ENCODE measurements at places on chromosomes 11 and 22.

DNA sequence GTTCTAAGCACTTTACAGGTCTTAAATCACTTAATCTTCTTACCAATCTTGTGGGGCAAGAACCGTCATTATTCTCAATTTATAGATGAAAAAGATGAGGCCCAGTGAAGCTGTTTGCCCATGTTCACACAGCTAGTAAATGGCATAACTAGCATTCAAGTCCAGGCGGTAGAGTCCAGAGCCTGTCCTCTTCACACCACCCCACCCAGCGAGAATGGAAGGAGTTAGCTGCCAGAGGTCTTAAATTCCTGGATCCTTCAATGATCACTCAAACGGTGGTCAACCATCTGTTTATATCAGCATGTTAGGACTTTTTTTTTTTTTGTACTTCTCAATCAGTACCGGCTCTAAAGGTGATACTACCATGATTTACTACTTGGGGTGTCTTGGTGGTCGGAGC lies 43.3 kb downstream of the PARVA start:
- no peak for DNase-seq

DNA sequence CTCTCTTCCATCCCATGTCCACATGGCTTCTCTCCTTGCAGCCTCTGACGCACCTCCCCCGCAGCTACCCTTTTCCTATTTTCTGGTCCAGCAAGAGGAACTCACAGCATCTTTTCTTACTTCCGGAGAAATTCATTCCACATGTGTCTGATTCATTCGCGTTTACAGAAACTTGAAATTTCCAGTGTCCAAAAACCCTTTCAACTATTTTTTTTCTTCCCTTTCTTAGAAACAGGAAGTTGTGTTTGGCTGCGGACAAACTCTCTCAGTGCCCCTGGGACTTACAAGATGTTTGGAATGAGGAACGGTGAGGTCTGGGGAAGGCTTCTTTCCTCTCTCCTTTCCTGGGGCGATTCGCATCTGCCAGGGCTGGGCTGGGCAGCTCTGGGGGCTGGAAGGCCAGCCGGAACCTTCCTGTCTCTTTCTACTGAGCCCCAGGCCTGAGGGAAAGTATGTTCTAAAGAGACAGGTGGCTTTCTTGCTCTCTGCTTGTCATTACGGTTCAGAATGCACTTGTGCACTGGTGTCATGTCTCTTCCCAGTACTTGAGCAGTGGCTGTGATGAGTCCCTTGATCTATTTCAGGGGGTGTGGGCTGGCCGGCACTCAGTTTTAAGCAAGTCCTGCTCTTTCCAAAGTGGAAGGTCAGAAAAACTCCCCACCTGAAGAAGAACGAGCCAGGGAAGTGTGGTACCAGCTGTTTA lies 27.5 kb downstream of the ADAMTS8 start:
- DNase-seq = no peak

DNA sequence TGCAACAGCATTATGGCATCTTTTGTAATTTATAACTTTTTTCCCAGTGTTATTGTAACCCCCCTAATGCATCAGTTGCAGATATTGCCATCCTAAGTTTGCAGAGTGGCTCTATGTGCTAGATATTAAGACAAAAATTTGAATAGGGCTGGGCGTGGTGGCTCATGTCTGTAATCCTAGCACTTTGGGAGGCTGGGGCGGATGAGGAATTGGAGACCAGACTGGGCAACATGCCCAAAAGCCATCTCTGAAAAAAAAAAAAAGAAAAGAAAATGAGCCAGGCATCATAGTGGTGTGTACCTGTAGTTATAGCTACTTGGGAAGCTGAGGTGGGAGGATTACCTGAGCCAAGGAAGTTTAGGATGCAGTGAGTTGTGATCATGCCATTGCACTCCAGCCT lies 50.1 kb upstream of the MUC15 start:
- DNase-seq = no peak

- DNase-seq = no peak
Observed at GRCh38 chr22:17430412-17430811, 61.2 kb downstream of the CECR2 start.

DNA sequence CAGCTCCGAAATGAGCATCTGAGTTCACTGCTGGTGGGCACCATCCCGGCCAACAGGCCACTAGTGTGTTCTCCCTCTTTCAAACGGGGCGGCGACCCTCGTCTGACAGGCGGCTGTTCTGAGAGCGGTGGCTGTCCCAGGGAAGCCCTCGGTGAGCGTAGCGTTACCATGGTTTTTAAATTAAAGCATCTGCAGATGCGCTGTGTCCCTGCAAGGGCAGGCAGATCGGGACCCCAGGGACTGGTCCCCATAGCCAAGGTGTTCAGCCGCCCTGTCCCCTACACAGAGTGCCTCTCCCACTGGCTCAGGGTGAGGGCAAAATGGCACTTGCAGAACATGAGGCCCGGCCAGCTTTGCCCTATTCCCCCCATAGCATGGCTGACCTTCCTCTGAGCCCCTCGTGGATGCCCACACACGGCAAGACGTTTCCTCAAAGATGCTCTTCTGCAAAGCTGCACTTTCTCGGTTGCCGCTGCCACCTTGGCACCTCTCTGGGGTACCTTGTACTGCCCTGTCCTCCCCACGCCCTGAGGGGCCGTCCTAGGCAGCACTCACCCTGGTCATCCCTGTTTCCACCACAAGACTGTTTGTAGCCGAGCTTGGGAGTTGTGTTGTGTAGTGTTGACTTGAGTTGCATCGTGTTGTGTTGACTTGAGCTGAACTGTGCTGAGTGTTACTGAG lies 51.9 kb upstream of the KCNQ1OT1 start:
- DNase-seq = no peak

- DNase-seq = no peak
Observed at GRCh38 chr11:32630844-32631243, 47.2 kb downstream of the EIF3M start.

- DNase-seq = no peak
Observed at GRCh38 chr11:69293087-69293486, 868 bp upstream of the MYEOV start.

- no peak for DNase-seq
Observed at GRCh38 chr11:126601550-126602215, 246.2 kb downstream of the ST3GAL4 start.

- DNase-seq = no peak
Observed at GRCh38 chr11:66151273-66151672, 81.2 kb downstream of the PACS1 start.

GRCh38 chr11:134367781-134368180 lies 36.0 kb downstream of the GLB1L2 start:
- DNase-seq = no peak

DNA sequence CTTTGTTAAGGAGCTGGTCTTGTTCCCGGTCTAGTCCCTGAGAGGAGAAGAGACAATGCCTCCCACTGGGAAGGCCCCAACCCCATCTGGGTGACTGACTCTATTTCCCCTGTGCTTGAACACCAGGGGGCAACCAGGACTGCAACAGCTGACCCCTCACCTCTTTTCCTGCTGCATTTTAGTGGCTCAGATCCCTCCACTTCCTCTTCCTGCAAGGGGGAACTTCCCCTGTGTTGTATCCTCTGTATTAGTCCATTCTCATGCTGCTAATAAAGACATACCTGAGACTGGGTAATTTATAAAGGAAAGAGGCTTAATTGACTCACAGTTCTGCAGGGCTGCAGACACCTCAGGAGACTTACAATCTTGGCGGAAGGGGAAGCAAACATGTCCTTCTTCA lies 84.3 kb upstream of the LMO1 start:
- no peak for DNase-seq

All from activated naive CD4-positive, alpha-beta T cell treated with Interleukin-2 at 50 U/mL for 16 hours (primary cell).